ENCODE measurements at places on chromosomes 2 and 18. TPM values are rescaled to one million over a fixed set of nuclear protein-coding genes. Genes with fewer than 3 reads are reported as not detected.
A peak's percentile ranks its signal among the peaks of the same experiment; 100 is the strongest.

DNA sequence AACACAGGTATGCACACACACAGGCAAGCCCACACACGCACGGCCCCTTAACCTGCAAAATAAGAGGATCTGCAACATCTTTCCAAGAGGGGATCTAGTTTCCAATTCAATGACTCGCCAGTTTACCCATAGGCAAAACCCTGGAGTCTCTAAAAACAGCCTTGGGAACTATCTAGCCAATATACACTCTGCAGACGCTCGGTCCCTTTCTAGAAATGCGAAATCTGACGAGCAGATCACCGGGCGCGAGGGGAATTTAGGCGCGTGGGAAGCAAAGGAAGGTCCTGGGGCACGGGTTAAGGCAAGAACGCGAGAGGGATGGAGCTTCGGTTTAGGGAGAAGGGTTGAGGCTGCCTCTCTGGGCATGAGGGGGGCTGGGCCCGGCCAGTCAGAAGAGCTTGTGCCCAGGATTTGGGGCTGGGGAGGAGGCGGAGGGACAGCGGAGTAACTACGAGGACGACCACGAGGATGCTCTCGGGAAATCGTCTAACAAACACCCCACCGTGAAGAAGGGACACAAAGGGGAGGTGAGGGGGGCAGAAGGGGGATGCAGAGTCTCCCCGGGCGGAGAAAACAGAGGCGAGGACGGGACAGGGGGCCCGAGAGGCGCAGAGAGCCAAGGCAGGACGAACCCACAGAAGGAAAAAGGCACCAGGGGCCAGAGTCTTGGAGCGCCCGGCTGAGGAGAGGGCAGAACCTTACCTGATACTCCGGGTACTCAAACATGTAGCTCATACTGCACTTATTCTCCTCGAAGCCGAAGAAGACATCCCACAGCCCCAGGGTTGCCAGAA, 542 bp downstream of the PGAP1 start:
- DNase-seq, result peak; percentile 52

DNA sequence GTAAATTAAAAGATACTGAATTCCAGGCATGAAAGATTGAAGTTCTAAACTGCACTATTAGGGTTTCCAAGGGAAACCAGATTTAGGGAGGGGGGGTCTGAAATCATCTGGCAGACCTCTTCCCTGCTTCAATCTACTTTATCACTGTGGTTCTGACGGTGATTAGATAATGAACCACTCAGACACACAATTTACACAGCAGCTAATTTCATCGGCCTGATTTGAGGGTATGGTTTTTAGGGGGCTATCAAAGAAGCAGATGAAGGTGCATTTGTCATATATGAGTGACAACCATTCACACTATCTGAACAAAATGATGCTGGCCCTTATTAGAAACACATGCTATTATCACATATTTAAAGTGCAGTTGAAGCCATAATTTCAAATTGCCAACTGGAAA, 106.0 kb downstream of the OLA1 start:
- DNase-seq, result no peak

DNA sequence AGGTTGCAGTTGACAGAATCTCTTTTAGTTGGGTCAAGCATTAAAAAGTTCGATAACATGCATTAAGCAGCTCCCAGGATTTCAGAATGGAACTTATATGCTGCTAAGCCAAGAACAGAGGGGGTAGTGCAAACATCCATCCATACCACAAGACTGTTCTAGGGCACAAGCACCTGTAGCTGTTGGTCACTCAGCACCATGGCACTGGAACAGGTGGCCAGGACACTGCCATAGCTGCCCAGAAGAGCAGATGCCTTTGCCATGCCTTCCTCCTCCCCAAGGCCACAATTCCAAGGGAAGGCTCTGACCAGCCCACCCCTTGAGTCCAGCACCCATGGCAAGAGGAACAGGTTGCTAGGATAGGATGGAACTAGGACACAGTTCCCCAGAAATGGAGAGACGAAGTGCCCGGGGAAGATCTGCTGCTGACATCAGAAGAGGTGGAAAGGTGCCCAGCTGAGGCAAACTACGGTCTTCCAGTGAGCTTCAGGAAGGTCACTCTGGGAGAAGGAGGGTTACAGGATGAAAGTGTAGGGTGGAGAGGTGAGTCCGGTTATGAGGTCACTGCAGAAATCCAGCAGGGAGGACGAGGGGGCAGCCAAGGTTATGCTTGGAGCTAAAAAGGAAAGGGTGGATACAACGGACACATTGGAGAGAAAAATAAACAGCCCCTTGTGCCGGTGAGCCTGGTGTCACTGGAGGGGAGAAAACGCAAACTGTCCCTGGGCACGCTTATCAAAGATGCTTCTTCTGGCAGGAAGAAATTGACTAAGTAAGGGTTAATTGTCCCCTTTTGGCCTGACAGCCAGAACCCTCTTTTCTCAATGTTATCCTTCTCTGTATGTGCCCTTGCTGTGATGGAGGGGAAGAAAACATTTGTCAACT, 41.9 kb downstream of the C1QL2 start:
- no peak for DNase-seq

- no peak for DNase-seq
These were observed 70.1 kb upstream of the BZW1 start for GRCh38 chr2:200741468-200742202.

- DNase-seq, result no peak
These were observed 292.2 kb upstream of the CYP26B1 start for GRCh38 chr2:72439892-72440291.

- DNase-seq, result no peak
These were observed 74.6 kb downstream of the ARL4C start for GRCh38 chr2:234422273-234422732.

DNA sequence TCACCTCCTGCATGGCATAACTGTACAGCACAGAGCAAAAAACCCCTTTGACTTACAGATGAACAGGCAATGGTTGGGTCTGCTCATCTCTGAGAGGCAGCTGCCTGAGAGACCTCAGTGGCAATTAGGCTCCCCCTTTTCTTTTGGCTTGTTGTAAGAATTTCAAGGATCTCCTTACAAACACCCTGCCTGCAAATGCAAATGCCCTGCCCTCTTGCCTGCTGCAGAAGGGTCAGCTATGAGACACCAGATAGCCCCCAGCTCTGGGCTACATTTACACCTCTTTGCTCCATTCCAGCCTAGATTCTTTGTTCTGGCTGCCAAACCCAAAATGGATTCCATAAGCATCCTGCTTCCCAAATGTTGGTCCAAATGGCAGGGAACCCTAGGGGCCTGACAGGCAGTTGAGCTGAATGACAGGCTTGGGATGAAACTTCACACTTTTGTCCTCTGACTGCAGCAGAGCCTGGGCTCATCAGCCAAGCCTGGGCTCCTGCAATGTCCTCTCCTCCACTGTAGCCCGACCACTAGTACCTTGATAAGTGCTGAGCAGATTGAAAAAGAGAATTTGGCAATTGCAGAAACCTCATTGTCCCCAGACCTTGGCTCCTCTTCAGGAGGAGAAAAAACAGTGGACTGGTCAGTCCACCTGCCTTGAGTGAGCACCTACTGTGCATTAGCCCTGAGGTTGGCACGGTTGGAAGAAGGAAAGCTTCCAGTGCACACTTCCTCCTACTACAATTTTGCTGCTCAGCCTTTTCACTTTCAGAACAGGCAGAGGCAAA, 678.3 kb downstream of the BCL11A start:
- no peak for DNase-seq

The TSPYL6 gene
- total RNA-seq, result not detected

The STPG4 gene
- not detected for total RNA-seq

The MYO1B gene
- total RNA-seq, result 13.9 TPM

The IL1R1 gene
- 22.4 TPM for total RNA-seq

Data from psoas muscle (tissue), 8 donors.